Renal cortical epithelial cell (primary cell): ENCODE measurements at places on chromosomes 3 and 15.

- DNase-seq: no peak
Observed at GRCh38 chr3:184733971-184734608, 22.2 kb upstream of the MAGEF1 start.

GRCh38 chr15:73924171-73924921 lies 1.9 kb upstream of the LOXL1 start:
- DNase-seq: peak; percentile 74

DNA sequence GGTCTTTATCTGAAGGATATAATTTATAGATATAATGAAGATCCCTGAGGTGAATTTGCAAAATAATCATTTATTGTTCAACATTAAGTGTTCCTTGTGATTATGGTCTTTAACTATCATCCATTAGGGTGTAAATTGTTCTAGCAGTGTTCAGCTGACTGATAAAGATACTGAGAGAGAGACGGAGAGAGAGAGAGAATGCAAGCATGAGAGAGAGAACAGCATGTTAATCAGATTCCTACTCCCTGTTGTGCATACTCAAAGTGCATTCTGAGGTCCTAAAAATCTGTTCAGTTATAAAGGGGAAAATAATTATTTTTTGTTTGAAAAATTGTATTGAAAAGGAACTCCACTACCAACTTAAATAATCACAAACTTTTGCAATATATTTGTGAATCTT lies 271.0 kb upstream of the CBLB start:
- DNase-seq: no peak

DNA sequence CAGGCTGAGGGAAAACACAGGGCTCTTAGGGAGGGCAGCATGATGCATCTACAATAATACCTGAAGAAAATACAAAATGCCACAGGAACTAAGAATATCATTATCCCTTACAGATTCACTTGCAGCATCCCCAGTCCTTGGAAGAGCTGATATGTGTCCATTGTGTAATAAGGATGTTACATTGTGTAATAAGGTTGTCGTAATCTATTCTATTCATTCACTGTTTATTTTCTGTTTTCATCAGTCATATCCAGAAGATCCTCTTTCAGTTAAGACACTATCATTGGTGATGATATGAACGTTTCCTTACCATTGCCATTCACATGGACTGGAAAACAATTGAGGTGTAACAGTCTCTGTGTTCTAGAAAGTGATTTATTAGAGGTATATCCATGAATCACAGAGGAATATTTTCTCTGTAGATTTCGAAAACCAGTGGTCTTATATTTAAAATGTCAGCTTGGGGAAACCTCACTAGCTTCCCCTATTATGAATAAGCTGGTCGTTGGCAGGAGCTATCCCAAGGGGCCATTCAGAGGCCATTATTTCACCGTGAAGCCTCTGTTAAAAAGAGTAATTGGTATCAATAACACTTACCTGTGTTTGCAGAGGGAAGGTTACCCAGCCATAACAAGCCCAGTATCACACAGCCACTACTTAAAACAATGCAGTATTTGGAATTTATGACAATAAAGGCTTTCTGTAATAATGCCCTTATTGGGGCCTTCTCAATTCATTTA lies 241.1 kb downstream of the ZNF385D start:
- DNase-seq: no peak

GRCh38 chr3:52240059-52240885 lies 1.3 kb upstream of the TWF2 start:
- peak; percentile 93 for DNase-seq

DNA sequence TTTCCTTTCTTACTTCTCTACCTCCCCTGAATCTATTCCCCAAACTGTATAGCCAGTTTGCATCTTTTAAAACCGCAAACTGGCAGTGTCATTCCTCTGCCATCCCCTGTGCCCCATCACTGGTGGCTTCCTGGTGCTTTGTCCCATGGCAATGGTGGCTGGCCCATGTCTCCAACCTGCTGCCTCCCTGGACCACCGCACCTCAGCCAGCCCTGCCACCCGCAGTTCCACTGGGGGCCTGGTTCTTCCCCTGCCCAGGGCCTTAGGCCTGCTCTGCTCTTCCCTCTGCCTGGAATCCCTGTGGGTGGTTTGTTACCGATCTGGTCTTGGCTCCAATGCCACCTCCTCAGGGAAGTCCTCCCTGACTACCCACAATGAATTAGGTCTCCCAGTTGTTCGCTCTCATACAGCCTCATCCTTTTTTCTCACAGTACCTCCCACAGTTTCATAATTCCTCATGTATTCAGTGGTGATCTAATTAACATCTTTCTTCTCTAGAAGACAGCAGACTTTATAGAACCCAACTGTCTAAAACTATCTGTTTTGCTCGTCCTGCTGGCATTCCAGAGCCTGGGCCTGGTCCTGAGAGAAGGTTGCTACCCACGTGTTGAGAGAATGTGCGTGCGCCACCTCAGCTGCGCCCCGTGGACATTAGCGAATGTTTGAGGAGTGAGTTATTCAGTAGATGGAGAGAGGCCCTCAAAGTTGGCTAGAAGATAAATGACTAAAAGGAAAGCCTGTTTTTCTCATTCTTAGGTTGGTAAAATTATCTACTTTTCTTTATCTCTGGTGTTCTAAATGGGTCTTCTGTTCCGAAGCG lies 130.1 kb downstream of the DNAJB8 start:
- DNase-seq: no peak

DNA sequence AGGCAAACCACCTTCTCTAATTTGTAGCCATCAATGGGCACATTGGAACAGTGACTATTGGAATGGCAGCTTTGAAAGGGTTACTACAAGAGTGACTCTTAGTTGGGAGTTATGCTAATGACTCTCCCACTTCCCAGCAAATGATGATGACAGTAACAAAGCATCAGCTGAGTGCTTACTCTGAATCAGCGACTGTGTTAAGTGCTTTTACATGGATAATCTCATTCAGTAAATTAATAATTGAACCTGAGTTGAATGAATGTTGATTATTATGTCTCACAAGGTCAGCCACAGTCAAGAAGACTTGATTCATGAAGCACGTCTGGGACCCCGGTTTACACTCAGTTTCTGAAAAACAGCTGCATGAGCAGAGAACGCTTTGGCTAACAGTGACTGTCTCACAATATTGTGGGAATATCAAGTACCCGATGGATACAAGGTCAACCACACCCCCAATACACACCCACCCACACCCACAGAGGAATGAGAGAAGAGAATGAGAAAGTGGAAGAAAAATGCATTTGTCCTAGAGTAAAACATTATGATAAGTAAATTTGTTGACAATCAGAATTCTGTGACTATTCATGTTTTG lies 242.0 kb upstream of the FEZF2 start:
- DNase-seq: peak; percentile 92

DNA sequence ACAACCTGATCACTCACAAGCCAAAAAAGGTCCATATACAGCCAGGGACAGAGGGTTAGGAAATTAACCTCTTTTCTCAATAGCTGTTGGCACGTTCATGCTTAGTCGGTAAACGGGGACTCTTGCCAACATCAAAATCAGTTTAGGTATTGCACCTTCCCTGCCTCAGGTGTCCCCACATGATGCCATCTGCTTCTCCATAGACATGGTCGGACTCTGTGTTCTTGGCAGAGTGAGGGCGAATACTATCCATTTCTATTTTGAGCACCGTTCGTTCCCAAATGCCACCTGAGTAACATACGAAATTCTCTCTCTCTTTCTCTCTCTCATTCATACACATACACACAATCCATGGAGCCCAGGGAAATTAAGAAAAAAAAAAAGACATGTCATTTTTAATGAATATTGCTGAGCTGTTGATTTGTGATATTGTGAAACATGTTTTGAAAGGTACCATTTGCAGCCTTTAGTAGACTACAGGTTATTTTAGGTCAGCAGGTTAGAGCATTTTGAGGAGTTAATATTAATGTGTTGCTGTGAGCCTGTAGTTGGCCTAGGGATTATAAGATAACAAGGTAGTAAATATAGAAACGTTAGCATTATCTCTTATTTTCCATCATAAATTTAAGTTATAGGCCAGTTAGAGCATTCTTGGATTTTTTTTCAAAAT lies 78.5 kb downstream of the GHSR start:
- no peak for DNase-seq

DNA sequence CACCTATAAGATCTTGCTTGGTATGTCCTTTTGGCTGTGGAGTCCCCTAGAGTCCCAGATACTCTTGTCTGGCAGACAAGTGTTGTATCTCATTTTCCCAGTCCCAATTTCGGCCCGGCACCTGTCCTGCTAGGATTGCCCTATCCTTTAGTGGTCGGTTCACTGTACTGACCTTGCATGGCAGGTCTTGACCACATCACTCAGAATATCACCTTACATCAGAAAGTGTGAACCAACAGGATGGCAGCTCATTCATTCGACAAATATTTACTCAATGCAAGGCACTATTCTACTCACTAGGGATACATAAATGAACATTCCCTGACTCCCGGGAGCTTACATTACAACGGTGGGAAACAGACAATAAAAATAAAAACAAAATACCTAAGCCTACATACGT lies 5.7 kb upstream of the CCDC80 start:
- peak; percentile 53 for DNase-seq

DNA sequence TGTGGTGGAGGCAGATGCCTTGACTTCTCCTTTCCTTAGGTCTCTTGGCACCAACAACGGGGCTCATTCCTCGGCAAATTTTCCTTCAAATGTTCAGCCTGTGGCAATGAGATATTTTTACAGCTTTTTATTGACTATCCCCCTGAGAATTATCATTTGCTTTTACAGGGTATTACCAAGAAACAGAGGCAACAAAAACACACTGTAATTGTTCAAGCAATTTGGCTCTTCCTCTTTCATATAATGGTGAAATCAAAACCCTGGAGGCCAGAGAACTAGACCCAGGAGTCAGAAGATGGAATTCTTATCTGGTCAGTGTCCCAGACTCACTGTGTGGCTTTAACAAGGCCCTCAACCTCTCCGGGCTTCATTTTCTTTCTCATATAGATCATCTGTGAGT lies 40.1 kb downstream of the TRIM42 start:
- DNase-seq: no peak
